ENCODE measurements at places on chromosomes 2 and 18. TPM values are rescaled to one million over a fixed set of nuclear protein-coding genes. Genes with fewer than 3 reads are reported as not detected.

DNA sequence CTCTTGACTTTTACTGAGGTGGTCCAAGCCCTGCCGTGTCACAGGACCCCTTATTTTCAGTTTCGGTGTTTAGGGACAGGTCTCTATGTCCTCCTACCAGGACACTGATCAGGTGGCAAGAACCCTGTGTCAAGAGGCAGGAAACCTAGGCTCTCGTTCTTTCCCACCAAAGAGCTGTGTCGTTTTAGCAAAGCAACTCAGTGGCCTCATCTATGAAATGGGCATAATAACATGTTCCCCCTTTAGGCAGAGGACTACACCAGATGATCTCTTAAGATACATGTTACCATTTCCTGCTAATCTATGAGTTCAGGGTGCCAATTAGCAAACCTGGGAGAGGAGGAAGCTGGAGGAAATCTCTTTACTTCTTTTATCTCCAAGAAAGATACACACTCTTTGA, 1.9 kb downstream of the RAB31 start:
- H3K4me3 ChIP-seq, result no peak overlapping the region
- no peak overlapping the region for H3K27ac ChIP-seq
- H3K4me1 ChIP-seq, result peaks cover 31% of the 10 kb centered on the region
- no peaks in the 10 kb centered on the region for H3K36me3 ChIP-seq

GRCh38 chr2:224038049-224038829, 847 bp downstream of the SERPINE2 start:
- peaks cover 22% of the 10 kb centered on the region for H3K4me1 ChIP-seq
- peak overlapping the region; percentile 83 for H3K4me3 ChIP-seq
- peak overlapping the region; percentile 40 for H3K27ac ChIP-seq
- H3K36me3 ChIP-seq, result peaks cover 4% of the 10 kb centered on the region
- DNase-seq, result peak; percentile 78

DNA sequence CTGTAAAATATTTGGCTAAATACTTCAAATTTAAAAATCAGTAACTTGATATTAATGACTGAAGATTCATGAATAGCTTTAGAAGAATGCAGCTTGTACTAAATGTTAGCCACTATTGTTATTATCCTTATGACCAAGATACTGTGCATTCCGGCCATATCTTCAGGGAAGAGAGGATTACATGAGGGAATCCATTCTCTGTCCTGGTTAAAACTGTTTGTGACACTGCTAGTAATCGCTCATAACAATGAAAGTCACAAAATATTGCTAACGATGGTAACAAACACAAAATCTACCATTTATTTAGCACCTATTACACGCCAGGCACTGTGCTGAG, 217.7 kb downstream of the PRKCE start:
- no peaks in the 10 kb centered on the region for H3K27me3 ChIP-seq
- peaks cover 5% of the 10 kb centered on the region for H3K4me1 ChIP-seq
- H3K36me3 ChIP-seq, result peaks cover 2% of the 10 kb centered on the region
- H3K27ac ChIP-seq, result no peak overlapping the region

DNA sequence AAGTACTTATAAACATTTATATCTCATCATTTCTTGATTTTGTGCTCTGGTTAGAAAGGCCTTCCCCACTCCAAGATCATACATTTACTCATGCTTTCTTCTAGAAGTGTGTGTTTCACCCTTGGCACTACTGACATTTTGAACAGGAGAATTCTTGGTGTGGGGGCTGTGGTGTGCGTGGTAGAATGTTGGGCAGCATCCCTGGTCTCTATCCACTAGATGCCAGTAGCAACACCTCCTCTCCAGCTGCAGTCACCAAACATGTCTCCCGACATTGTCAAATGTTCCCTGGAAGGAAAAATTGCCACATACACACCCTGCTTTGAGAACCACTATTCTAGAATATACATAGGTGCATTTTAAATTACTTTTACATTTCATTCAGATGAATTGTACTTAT, 8.7 kb upstream of the TGIF1 start:
- no peak overlapping the region for H3K4me3 ChIP-seq
- no peaks in the 10 kb centered on the region for H3K36me3 ChIP-seq
- H3K27ac ChIP-seq, result no peak overlapping the region
- DNase-seq, result peak; percentile 32

CNRIP1 gene
- not detected for total RNA-seq

All from activated CD4-positive, alpha-beta T cell treated with anti-CD3 and anti-CD28 coated beads for 36 hours (primary cell).